ENCODE measurements at places on chromosomes 3 and 15.

- DNase-seq, result no peak
Observed at GRCh38 chr15:69853544-69853951, 244.2 kb downstream of the TLE3 start.

- no peak for DNase-seq
Observed at GRCh38 chr3:159245871-159246270, 444.0 kb downstream of the MFSD1 start.

DNA sequence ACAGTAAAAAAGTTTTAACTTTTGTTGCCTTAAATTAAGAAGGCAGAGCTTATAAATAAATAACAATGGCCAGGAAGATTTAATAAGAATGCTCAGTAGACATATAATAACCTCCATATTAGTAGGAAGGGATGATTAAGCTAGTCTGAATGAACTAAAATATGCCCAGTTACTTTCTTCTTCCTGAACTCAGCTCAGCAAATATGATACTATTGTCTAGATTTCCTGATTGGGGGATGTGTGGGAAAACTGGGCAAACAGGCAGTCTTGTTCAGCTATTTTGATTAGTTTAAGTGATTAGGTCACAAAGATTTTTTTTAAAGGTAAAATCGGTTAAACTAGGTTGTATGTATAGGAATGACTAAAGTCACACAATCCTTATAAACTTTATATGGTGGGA is 167.2 kb upstream of the SLC2A2 start:
- DNase-seq, result no peak

GRCh38 chr15:43346305-43346704 is 15.9 kb upstream of the LCMT2 start:
- DNase-seq, result no peak

- no peak for DNase-seq
Observed at GRCh38 chr3:184825121-184825820, 13.3 kb downstream of the VPS8 start.

DNA sequence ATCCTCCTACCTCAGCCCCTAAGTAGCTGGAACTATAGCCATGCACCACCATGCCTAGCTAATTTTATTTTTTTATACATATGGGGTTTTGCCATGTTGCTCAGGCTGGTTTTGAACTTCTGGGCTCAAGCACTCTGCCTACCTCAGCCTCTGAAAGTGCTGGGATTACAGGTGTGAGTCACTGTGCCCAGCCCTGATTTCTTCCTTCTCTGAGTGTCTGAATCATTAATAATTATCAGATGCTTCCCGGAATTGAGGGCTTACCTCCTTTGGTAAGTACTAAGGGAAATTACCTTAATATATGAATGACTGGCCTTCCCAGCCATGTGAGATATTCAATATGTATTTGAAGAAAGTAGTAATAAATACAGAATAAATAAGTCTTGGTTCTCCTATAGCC is 7.2 kb downstream of the CLPX start:
- no peak for DNase-seq

GRCh38 chr15:52139599-52140462 is 27.3 kb upstream of the BCL2L10 start:
- peak; percentile 44 for DNase-seq

- DNase-seq, result no peak
Observed at GRCh38 chr3:49329186-49329585, 10.7 kb downstream of the USP4 start.

DNA sequence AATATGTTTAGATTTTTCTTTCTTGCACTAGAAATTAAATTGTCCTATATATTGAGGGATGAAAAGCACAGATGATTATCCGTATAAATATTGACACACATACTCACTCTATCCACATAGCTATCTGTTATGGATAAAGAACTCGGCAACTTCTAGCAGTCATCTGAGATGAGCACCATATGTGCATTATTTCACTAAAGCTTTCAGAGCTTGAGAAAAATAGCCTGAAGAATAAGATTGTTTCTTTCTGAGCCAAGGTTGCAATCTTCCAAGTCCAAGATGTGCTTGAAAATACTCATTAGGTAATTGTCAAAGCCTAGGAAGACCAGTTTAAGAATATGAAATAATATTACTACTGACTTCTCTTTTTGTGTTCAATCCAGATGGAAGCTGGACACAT is 40.5 kb downstream of the COL8A1 start:
- DNase-seq, result no peak

GRCh38 chr3:184611607-184612281 is 50.2 kb downstream of the EPHB3 start:
- no peak for DNase-seq

DNA sequence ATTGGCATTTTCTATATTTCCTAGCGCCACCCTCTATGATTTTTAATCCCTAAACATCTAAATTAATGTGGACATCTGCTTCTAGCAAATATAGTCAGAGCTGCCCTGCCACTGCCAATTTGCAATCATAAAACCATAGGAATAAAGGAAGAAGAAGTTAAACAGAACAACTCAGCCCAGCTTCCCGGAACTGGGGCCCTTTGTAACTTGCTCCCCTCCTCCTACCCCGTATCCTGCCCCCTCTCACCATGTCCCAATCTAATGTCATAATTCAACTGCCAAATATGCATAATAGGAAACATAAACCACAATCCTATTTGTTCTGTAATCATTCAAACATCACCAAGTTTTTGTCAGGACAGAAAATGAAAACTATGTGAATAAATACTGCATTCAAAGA is 74.4 kb upstream of the ACP3 start:
- no peak for DNase-seq

- DNase-seq, result no peak
Observed at GRCh38 chr15:96334017-96334704, 3.7 kb downstream of the NR2F2 start.

DNA sequence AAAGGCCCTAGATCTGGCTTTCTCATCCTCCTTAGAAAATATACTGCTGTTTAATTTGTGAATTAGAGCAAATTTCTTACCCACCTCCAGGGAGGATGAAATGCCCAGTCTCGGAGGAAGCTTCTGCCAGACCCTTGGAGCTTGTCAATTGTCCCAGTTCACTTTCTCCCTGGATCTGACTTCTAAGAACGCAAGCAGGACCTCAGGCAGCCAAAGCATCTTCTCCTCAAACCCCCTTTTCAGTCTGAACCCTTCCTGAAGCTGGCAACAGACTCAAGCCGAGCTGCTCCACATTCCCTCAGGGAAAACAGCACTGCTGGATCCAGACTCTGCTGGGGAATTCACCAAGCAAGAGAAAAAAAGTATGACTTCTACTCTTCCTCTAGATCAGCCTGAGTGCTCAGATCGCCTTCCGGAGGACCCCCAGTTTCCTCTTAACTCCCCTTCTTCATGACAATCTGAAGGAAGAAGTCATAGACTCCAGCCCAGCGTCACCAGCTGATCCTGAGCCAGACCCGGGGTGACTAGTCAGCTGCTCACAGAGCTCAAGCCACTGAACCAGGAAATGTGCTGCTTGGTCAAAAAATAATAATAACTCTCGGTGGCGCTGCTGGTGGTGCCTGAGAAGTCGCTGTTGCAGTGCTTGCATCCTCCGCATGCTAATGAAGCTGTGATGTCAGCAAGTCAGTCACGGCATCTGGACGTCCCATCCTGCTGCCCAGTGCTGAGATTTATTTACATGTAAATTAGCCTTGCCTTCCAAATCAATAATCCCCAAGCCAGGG is at the start of gene PRICKLE2:
TSS of gene PRICKLE2 (minus strand) at position 641 of the 785 bp plus-strand sequence. CDS start 26,539 bp downstream, outside the sequence.
- no peak for DNase-seq

- no peak for DNase-seq
Observed at GRCh38 chr3:123745184-123745855, 138.8 kb downstream of the MYLK start.

DNA sequence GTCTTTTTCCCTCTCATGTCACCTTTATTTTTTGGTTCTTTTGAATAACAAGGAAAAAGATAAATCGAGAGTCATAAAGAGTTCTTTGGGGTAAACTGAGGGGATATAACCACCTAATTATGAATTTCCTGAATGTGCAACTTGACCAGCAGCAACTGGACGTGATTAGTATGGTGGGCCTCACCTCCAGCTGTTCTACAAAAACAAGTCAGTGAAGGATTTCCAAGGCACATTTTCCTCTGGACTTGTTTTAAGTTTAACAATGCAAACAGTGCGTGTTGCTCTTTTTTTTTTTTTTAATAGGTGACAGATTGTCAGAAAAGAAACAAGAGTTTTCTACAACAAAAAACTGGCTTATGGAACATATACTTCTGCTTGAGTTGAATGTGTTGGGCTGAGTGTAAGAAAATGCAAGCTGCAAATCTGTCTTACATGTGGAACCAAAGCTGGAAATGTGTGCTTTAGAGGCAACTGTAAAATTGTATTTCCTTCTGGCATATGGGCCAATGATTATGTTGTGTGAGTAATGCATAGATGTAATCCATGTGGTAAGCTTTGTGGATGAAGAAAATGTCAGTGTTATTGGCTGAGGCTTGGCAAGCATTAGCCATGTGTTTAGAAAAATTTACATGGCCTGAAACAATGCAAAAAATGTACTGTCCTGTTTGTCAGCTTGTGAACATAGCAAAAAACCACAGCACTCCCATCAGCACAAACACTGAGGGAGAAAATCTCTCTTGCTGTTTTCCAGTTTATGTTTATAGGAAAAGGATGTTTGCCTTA is 44.5 kb upstream of the FNDC3B start:
- DNase-seq, result no peak

- DNase-seq, result no peak
Observed at GRCh38 chr3:186477876-186478275, 66.3 kb downstream of the CRYGS start.

GRCh38 chr15:58010983-58011382 is 54.5 kb downstream of the ALDH1A2 start:
- no peak for DNase-seq

DNA sequence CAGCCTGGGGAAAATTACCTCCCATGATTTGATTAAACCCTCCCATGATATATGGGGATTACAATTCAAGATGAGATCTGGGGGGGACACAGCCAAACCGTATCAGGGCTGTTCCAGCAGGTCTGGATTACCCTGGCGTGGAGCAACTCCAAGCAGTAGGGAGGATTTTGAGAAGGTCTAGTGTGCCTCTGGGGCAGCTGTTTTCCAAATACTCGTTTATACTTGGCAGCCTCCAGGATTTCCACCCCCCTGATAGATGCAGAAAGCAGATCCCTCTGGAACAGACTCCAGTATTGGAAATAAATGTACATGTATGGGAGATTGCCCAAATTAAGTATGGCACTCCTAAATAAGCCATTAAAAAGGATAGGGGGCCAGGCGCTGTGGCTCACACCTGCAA is 7.7 kb upstream of the IRAK2 start:
- DNase-seq, result no peak

- DNase-seq, result no peak
Observed at GRCh38 chr15:91192285-91192684, 92.2 kb downstream of the SV2B start.

- no peak for DNase-seq
Observed at GRCh38 chr15:80317389-80318182, 65.6 kb upstream of the CTXND1 start.

DNA sequence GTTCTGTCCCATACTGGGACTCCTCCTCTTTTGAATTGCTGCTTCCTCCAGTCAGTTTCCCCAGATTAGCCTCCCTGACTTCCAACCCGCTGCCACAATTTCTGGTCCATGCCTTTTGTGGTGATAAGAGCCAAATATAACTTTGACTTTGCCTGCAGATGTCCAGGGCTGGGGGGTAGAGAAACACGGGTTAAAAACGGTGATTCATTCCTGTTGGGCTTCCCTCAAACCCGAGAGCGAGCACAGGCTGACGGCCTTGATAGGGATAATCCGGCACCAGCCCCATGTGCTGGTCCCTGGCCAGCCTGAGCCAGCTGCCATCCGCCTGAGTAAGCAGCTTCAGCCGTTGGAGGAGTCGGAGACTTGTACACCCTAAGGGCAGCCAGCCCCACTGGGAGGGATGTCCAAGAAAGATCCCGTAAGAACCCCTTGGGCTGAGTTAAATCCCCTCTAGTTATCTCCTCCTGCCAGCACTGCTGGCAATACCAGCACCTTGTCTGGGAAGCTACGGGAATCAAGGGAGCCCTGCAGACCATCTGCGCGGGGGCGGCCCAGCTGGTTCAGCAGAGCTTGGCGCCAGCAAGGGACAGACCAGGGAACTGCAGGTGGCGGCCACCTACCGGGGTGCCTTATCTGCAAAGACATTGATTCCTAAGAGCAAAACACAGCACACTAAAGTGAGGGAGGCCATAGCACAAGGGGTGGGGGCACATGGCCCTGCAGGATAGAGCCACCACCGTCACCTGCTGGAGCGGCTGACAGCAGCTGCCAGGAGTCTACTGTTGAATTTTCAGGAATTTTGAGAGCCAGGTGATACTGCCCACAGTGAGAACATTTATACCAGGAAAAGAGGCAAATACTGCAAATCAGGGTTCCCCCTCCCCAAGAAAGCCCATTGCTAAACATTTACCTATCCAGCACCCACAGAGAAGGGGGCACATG is 18.1 kb downstream of the CSPG4 start:
- no peak for DNase-seq

DNA sequence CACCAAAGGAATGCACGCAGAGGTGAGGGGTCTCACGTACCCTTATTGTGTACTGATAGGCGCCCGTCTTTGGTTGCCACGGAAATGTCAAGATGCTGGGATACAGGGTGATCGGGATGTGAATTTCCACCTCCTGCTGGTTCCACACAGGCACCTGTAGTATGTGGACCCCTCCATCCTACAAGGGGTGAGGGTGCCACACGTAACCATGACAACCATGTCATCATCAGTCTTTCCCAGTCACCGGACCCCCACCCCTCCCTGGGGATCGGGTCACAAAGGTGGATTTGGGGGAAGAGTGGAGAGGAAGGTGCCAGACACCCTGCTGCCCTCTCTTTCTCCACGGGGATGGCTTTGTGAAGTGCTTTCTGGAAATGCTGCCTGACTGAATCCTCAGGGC is 44.7 kb downstream of the NUP210 start:
- no peak for DNase-seq
